ENCODE measurements at places on chromosomes 16 and 17. TPM values are rescaled to one million over a fixed set of nuclear protein-coding genes. Genes with fewer than 3 reads are reported as not detected.

SMIM5 gene
- total RNA-seq: 0.61 TPM

CLEC10A gene
- not detected for total RNA-seq

TEX14 gene
- total RNA-seq: 0.22 TPM

CYGB gene
- 1.1 TPM for total RNA-seq

AANAT gene
- total RNA-seq: 0.48 TPM

PERCC1 gene
- total RNA-seq: not detected

HS3ST3B1 gene
- total RNA-seq: 1.0 TPM
